ENCODE measurements at places on chromosomes 12 and 14.

DNA sequence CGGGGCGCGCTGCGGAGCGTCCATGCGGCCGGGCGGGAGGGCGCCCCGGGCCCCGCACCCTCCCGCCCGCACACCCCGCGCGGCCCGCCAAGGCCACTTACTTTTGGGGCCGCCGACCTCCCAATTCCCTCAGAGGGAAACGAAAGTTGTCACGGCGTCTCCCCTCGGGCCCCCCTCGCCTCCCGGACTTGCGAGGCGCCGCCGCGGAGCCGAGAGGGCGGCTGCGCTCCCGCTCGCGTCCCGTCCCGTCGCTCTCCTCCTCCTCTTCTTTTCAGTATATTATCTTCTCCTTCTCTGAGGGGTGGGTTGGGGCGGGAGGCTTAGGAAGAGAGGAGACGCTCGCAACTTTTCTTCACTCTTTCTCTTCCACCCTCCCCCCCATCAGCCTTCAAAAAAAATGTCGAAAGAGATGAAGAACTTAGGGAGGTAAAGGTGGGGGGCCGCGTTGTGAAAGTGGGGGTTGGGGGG lies 613 bp downstream of the DUSP16 start:
- no peak for DNase-seq

GRCh38 chr14:32514236-32514635 lies 185.1 kb downstream of the AKAP6 start:
- DNase-seq = no peak

DNA sequence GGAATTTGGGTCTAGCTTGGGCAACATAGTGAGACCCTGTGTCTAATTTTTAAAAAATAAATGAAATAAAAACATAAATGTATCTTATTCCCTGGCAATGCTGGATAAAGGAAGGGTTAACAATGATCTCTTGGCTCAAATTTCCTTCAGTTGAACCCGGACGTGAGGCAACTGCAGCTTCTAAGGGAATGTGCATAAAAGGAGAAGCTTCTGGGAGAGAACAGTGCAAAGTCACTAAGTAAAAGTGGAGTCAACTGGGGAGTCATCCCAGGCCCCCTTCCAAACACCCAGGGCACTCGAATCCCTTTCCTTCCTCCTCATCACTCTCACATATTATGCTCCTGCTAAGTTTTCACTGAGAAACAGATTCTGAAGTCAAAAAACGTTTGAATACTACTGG lies 147.3 kb downstream of the PPM1H start:
- no peak for DNase-seq

- DNase-seq = no peak
Measured at GRCh38 chr12:20211981-20212421, 156.3 kb upstream of the PDE3A start.

GRCh38 chr14:103516426-103517173 lies 6.0 kb downstream of the CKB start:
- no peak for DNase-seq

DNA sequence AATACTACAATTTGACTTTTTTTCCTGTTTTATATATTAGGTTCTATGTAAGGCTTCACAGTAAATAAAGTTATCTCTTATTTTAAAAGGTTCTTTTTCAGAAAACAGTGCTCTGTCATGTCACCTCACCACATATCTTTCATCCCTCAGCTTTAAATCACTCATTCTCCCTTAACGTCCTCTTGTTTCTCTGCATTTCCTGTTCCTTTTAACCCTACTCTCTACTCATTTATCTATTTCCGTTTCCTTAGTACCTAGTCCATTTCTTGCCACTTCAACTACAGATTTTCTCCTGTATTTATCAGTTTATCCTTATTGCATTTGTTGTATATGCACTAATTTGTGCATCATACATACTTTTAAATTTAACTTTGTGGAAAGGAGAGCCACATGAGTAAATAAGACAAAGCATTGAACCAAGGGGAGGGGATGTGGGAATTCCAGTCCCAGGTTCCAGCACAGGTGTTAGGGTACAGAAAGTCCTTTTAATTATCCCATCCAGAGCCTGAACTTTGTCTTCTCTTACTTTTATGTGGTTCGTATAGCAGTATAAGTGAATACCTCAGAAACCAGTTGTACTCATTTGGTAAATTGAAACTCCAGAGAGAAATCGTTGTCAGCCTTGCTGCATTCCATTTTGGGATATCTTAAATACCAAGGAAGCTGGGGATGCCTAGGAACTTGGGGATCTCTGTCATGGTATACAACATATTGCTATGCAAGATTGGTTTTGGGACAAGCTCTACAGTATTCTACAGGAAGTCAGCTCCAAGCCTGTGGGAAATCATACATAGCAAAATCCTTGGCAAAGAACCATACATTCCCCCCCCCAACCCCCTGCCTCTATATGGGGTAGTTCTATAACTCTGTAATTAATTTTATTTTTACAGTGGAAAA lies 120.5 kb downstream of the DIP2B start:
- no peak for DNase-seq

DNA sequence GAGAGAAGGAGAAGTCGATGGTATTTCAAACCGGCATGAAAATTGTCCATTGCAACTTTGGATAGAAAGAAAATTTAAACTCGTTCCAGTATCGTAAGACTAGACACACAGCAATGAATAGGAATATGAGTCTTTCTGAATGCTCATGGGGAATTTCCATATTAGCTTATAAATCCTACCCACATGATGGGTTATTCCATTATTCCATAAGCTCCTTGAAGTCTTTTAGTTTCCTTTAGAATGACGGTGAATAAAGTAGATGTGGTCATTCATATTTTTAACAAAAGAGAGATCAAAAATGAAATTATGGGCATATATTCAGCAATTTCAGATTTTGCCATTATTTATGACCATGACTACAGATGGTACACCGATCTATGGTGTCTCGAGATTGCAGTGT lies 163.4 kb upstream of the HMGA2 start:
- DNase-seq = no peak

DNA sequence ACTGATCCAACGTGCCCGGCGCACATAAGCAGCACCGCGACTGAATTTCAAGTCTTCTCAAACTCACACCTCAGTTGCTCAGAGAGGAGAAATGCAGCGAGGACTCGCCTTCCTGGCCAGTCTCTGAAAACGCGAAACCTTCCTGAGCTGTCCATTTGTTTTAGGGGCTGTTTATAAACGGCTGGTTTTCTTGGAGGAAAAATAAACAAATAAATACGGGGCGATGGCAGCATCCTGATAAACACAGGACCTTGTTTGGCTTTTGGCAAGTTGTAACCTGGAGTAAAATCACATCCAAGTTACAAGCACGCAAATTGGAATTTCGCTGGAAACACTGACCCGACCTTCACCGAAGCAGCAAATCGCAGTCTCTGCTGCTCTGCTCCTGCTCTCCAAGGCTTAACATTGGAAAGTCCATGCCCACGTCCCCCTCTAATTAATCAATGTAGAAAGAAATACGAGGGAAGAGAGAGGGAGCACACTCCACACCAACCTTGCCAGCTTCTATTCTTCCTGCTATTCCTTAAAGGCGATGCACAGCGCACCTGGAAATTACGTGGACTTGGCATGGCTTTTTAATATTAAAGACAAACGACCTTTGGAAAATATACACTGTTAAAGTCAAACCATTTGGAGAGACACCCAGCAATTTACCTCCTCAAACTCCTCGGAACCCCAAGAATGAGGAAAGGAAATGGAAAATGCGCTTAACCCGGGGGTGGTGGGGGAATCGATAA lies 248.8 kb downstream of the APAF1 start:
- DNase-seq = no peak

- no peak for DNase-seq
Measured at GRCh38 chr12:3554371-3555115, 63.5 kb downstream of the PRMT8 start.

GRCh38 chr14:68268719-68269118 lies 449.1 kb downstream of the RAD51B start:
- DNase-seq = no peak

DNA sequence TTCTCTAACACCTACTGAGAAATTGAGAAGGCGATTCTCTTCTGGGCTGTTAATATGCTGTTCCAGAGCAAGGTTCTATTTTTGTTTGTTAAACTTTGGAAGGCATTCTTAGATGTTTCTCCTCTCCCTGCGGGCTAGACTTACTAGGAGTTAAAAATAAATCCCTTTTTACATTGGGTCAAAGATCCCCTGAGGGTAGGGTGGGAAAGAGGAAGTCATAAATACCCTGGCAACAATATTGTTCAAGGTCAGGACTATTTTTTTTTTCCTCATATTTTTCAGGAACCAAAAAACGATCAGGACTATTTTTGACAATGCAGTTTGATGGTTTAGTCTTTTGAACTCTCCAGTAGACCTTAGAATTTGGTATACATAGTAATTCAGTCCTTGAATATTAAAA lies 12.0 kb upstream of the SLC2A14 start:
- no peak for DNase-seq

GRCh38 chr14:77763978-77764377 lies 3.0 kb upstream of the SNW1 start:
- no peak for DNase-seq

DNA sequence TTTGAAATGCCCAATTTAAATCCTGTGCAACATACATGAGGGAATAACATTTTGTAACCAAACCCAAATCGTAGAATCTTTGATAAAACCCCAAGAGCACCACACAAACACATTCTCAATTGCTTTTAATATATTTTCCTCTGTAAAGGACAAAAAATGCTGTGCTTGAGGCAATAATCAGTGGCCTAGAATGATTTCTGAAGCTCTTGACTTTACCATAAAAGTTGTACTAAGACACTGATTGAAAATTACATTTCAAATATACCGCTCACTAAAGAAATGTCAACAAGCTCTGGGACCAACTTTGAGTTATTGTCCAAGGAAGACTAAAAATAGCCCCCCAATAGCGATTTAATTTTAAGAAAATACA lies 1.5 kb downstream of the EML5 start:
- DNase-seq = no peak

DNA sequence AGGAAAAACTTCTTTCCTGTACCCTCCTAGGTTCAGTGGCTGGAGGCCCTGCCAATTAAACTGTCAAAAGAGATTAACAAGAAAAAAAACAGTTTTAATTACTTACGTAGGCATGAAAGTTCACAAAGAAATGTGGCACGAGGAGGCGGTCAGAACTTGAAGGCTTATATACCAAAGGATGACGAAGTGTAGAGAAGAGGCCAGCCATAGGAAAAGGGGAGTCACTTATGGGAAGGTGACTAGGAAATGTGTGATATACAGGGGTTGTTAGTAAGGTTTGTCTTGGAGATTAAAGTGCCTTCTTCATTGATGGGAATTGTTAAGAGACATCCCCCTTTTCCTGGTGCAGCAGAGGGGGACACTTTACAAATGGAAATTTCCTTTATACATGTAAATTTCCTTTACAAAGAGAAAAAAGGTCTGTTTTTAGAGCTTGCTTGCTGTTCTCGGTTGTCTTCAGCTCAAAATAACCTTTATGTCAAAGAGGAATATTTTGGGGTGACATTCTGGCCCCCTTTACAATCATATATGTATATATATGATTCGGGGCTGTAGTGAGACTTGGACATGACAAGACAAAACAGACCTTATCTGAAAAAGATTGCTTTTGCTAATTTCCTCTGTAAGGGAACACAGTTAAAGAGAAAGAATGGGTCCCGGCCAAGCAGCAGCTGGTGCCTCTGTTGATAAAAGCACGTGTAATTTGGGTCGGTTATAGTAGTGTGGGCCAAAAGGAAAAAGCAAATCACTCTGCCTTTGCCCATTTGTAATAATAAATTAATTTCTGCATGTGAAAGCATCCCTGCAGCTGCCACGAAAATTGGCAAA lies 38.6 kb downstream of the SYNE2 start:
- no peak for DNase-seq

DNA sequence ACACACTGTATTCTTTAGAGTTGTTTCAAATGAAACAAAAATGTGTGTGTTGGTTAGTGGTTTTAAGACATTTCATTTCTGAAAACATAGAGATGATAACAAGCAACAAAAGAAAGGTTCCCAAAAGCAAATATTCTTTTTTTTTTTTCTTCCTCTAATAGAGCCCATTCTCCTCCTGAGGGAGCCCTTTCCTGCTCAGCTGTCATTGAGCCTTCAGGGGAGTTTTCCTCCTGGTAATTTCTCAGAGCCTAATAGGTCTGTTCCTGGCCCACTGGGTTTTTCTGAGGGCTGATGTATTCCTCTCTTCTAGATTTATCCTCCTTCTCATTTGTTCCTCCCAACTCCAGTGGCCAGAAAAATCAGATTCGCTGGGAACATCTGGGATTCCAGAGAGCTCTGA lies 654.5 kb downstream of the NOVA1 start:
- no peak for DNase-seq

DNA sequence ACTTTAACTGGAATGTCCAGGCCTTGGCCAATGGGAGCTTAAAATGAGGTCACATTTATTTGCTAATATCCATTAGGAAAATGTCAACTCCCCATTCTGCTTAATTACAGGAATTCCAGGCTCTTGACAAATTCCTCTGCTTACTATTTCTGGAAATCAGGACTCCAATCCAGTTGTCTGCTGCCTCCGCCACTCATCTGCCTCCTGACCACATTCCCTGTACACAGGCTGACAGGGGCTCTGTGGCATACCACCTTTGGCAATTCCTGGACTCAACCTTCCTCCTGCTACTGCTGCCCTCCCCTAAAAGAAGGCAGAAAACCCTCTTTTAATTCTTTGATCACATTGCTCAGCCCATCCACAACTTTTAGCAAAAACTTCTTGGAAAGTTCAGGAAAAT lies 37.9 kb downstream of the KICS2 start:
- no peak for DNase-seq

- no peak for DNase-seq
Measured at GRCh38 chr14:64220466-64220865, 73.7 kb downstream of the ESR2 start.

GRCh38 chr14:68662392-68662791 lies 130.5 kb downstream of the ZFP36L1 start:
- DNase-seq = no peak

DNA sequence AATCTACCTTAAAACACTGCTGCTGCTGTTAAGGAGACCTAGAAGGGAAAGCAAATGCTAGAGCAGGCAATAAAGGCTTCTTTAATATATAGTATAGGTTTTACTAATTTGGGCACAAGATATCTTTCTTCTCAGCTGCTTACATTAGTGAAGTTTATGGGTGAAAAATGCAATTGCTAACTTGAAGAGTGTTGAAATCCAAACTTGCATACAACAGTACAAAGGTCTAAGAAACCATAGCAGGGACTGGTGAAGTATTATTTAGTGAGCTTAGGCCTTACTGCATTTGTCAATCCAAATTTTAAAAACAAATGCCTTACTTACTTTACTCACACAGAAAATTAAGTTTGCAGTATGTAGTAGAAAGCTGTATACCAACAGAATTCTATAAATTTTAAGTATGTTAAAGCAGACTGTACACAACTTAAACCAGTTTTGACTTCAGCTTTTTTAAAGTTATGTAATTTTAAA lies 1.4 kb upstream of the AP4S1 start:
- no peak for DNase-seq

- no peak for DNase-seq
Measured at GRCh38 chr12:12384571-12385340, 27.9 kb downstream of the BORCS5 start.

DNA sequence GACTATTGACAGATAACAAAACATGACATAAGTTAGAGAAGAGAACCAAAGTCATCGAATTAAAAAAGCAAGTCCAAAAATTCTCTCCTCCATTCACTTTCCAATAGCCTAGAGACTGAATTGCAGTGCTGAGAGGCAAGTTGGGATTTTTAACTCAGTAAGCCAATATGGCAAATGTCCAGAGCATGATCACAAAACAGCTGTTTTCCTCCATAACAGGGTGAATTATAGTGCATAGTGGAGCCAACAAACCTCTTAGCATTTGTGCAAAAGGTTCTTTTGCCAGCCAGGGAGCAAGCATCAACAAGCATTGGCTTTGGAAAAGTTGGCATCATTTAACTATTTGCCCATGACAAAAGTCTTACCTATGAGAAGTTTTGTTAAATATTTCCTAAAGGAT lies 458.8 kb upstream of the NOVA1 start:
- no peak for DNase-seq

- DNase-seq = no peak
Measured at GRCh38 chr12:51751661-51752060, 96.9 kb downstream of the FIGNL2 start.

All from thoracic aorta (tissue), 2 donors.